ENCODE measurements at places on chromosomes 11 and 22.

DNA sequence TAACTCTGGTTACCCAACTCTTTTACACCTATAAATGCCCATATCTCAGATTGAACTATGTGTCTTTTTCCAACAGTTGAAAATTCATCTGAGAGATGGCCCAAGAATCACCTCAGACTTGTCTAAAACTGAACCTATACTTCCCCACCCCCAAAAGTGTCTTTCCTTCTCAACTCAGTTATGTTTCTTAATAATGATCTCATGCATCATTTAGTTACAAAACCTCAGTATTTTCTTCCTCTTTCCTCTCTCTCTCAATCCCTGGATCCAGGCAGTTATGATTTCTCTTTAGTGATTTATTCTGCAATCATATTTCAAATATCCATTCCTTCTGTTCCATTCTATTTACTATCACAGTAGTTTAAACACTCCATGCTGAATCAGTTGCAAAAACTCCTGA, 32.3 kb upstream of the ADSL start:
- DNase-seq, result no peak

DNA sequence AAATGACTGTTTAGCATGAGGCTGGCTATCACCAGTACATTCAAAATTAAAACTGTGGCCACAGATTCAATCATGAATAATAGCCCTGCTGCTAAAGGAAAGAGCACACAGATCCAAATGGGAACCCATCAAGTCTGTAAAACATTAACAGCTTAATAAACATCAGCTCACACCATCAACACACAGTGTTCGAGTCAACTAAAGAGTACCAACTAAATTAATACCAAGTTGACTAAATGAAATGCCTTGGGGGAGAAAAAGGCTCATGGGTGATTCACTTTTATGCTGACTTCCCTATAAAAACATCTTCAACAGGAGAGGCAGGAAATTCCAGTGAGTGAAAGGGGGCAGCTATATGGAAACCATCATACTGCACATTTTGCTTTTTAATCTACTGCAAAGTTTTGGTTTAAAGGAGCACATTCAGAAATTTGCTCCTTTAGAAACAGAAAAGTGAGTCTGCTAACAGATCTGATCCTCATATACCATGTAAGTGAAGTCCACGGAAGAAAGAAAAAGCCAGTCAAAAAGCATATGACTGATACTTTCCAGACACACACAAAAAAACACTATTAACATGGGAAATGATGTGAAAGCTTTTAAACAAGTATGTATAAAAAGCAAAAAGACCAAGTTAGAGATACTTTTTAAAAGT, 16.3 kb downstream of the LGR4 start:
- no peak for DNase-seq

DNA sequence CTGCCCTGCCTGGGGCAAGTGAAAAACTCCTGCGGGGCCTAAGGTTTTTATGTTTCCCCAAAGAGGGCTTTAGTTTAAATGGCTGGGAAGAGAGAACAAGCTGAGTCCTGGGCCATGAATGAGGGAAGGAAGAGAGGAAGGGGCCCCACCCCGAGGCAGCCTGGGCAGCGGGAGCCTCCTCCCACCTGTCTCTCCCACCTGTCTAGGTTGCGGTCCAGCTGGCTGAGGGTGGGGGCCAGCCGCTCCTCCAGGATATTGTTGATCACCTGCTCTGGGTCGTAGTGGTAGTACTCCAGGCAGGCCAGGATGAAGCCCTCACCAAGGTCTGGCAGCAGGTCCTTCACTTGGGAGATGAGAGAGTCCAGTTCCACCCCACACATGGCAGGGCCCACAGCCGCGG, 34.6 kb downstream of the UQCR10 start:
- DNase-seq, result no peak

GRCh38 chr11:124441081-124441480, 4.4 kb downstream of the OR8B8 start:
- DNase-seq, result no peak
